ENCODE measurements at places on chromosomes 11 and 22.

- no peak for DNase-seq
Observed at GRCh38 chr11:132205496-132205895, 835.1 kb downstream of the NTM start.

- DNase-seq = no peak
Observed at GRCh38 chr11:73473252-73473651, 97.1 kb downstream of the RELT start.

DNA sequence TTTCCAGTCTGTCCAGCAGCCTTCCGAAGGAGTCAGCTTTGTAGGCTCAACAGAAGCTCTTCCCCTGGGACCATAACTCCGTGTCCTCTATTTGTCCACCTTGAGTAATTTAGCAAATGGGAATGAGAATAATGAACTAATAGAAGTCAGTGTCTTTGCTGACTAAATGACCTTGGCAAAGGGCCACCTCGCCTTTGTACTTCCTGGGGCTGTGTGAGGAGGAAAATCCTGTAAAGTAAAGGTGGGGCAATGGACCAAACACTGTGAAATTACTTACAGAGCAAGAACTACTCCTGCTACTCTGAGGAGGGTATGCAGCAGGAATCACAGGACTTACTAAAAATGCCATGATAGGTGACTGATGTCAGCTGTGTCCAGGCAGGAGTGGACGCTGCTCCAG is 36.2 kb upstream of the CSNK2A3 start:
- DNase-seq = no peak

- DNase-seq = no peak
Observed at GRCh38 chr22:30879415-30879797, 89.2 kb downstream of the MORC2 start.

GRCh38 chr22:19701420-19702145 is 12.7 kb upstream of the SEPTIN5 start:
- no peak for DNase-seq

DNA sequence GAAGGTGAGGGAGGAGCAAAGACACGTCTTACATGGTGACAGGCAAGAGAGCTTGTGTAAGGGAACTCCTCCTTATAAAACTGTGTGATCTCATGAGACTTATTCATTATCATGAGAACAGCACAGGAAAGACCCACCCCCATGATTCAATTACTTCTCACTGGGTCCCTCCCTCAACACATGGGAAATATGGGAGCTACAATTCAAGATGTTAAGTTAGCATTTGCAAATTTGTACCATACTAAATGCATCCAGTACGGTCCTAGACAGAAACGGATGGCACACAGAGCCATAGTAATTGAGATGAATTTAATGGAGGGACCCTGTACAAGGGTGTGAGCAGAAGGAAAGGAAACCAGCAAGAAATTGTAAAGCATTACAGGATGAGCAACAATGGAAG is 765.8 kb upstream of the API5 start:
- DNase-seq = no peak

DNA sequence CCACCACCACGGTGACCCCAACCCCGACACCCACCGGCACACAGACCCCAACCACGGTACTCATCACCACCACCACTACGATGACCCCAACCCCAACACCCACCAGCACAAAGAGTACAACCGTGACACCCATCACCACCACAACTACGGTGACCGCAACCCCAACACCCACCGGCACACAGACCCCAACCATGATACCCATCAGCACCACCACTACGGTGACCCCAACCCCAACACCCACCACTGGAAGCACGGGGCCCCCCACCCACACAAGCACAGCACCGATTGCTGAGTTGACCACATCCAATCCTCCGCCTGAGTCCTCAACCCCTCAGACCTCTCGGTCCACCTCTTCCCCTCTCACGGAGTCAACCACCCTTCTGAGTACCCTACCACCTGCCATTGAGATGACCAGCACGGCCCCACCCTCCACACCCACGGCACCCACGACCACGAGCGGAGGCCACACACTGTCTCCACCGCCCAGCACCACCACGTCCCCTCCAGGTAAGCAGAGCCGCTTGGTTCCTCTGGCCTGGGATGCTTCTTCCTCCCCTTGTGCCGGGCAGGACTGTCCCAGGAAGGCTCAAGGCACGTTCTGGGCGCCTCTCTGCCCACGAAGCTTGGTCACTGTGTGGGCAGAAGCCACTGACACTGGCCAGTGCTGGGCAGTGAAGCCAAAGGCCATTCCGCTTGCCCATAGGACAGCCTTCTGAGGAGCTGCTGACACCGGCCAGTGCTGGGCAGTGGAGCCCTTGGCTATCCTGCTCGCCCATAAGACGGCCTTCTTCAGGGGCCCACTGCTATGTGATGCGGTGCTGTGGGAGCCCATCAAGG is 25.1 kb downstream of the MUC2 start:
- DNase-seq = no peak

- DNase-seq = no peak
Observed at GRCh38 chr11:27203077-27203647, 159.9 kb downstream of the CCDC34 start.

DNA sequence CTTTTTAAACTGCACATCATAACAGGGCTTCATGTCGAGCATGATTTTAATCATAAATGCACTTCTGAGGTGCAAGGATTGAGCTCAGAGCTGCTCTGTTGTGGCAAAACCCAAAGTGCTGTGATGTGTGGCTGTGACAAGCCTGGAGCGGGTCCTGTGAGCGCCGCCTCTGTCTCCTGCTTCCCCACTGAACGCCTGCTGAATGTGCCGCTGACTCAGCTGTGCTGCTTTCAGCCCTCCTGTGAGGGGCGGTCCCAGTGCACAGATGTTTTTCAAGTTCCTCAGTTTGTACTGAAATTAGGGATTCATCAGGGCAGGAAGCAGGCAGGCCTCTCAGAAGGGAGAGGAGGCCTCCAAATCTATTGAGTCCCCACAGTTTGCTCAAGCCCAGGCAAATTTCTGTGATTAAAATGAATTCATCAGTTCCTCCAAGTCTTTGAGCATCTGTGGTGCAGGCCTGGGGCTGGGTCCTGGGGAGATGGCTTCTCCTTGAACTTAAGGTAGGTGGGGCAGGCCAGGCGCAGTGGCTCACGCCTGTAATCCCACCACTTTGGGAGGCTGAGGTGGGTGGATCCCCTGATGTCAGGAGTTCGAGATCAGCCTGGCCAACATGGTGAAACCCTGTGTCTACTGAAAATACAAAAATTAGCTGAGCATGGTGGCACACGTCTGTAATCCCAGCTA is 3.0 kb upstream of the GTSE1 start:
- no peak for DNase-seq

GRCh38 chr22:50701076-50701419 is 28.4 kb downstream of the SHANK3 start:
- DNase-seq = no peak

DNA sequence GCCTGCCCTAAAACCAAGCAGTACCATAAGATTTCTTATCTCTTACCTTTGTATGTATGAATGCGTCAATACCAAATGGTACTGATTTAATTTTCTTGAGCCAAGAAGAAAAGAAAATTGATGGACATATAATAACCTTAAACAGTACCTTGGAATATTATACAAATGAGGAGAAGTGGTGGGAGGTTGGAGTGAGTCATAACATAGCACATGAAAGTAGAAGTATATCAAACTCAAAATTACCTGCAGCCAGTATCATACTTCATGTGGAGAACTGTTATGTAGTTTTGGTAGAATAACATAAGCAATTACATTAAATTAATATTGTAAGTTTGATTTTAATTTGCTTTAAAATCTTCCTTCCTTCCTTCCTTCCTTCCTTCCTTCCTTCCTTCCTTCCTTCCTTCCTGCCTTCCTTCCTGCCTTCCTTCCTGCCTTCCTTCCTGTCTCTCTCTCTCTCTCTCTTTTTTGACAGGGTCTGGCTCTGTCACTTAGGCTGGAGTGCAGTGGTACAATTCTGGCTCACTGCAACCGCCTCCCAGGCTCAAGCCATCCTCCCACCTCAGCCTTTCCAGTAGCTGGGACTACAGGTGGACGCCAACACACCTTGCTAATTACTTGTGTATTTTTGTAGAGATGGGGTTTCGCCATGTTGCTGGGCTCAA is 460.9 kb upstream of the CCDC90B start:
- no peak for DNase-seq

GRCh38 chr22:48052621-48052890 is 1290.1 kb downstream of the TBC1D22A start:
- no peak for DNase-seq

DNA sequence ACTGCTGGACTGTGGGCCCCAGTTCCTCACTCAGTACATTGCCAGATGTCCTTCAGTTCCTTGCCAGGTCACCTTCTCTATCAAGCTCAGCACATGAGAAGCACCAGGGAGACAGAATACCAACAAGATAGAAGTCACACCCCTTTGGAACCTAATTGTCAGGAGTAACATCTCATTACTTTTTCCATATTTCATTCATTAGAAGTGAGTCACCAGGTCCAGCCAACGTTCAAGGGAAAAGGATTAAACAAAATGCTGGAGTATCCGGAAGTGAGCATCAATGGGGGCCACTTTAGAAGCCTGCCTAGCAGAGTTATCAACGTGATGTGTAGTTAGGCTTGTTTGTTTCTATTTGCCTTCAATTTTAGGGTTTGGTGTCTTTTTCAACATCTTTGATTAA is 569.3 kb downstream of the MIAT start:
- no peak for DNase-seq

DNA sequence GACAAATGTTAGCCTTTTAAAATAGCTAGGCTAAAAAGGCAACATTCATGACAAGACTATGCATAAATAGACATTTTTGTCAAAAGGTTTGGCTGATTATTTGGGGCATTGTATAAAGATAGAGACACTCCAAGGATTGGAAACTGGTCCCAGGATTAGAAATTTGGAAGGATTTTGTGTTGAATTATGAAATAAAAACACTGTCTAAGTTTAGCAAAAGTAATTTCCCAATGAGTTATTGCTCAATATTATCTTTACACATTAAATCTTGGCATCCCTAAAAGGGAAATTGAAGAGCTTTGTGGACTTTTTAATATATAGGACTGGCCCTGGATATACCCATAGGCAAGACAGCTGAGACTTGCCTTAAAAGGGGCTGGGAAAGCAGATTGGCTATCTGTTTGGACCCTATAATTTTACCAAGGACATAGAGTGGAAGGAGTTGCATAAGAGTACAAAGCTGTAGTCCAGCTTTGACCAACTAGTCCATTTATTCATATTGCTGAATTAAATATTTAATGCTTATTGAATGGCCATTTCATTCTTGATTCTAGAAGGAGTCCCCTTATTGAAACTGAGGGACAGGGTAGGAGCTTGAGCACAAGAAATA is 382.7 kb downstream of the METTL15 start:
- DNase-seq = no peak

- no peak for DNase-seq
Observed at GRCh38 chr22:40334899-40335298, 11.4 kb upstream of the ADSL start.

GRCh38 chr11:9367551-9367950 is 16.9 kb upstream of the IPO7 start:
- no peak for DNase-seq

GRCh38 chr11:132099692-132100091 is 729.3 kb downstream of the NTM start:
- DNase-seq = no peak

All from C1 segment of cervical spinal cord (tissue), 14 donors.